Activated CD8-positive, alpha-beta memory T cell treated with anti-CD3 and anti-CD28 coated beads for 48 hours (primary cell): ENCODE measurements at places on chromosomes 3 and 15.

DNA sequence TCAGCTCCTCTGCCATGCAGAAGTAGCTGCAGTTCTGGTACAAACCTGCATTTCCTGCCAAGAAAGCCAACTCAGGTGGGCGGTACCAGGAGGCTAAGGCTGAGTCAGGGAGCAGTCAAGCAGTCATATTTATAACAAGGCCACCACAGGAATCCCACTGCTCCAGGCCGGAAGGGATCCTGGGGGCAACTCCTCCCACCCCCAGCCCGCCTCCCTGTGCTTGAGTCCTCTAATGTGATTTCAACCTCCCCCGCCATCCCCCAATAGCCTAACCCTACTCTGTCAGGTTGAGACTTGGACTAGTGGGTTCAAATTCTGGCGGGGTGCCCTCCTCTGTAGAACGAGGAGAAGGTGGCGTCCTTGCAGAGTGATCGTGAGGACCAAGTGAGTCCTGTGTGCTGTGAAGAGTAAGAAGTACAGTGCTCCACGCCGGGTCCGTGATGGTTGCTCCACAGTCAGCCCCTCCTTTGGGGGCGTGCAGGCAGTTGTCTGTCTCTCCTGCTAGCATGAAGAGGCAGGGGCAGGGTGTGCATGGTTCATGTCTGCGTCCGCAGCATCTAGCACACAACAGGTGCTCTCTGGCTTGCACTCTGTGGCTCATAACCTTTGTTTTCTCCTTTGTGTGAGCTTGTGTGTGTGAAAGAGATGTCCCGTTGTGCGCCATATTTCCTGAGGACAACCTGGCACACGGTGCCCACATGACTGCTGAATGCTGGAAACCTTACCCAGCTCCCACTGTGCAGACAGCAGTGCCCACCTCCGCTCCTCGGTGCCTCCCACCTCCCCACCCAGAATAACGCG, 78.3 kb downstream of the SMAD6 start:
- DNase-seq, result no peak

DNA sequence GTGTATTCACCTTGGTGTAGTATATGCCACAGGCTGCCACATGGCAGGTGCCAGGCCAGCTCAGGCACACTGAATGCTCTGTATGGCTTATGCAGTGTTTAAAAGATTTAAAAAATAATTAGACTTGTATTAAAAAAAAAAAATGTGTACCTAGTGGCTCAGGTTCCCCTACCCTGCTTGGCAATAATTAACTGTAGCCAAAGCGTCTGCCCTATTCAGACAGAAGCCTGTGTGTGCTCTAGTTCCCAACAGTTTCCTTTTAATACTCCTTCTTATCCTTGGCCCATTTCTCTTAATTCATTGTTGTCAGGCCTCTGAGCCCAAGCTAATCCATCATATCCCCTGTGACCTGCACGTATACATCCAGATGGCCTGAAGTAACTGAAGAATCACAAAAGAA, 752.2 kb upstream of the CFAP20DC start:
- DNase-seq, result no peak

- DNase-seq, result no peak
Measured at GRCh38 chr15:28003302-28004037, 95.6 kb downstream of the OCA2 start.

GRCh38 chr3:27089645-27090044, 279.5 kb downstream of the NEK10 start:
- DNase-seq, result no peak

- DNase-seq, result no peak
Measured at GRCh38 chr15:94327356-94327936, 96.1 kb downstream of the MCTP2 start.

- DNase-seq, result no peak
Measured at GRCh38 chr15:70426096-70426821, 328.5 kb upstream of the TLE3 start.

GRCh38 chr3:72186400-72186855, 401.5 kb upstream of the PROK2 start:
- DNase-seq, result no peak

- no peak for DNase-seq
Measured at GRCh38 chr3:43256714-43257461, 29.5 kb upstream of the SNRK start.

- no peak for DNase-seq
Measured at GRCh38 chr3:72452745-72453144, 395.5 kb downstream of the SHQ1 start.

- no peak for DNase-seq
Measured at GRCh38 chr3:186096290-186096689, 12.6 kb downstream of the ETV5 start.

GRCh38 chr3:158739661-158740060, 7.4 kb upstream of the RARRES1 start:
- no peak for DNase-seq

DNA sequence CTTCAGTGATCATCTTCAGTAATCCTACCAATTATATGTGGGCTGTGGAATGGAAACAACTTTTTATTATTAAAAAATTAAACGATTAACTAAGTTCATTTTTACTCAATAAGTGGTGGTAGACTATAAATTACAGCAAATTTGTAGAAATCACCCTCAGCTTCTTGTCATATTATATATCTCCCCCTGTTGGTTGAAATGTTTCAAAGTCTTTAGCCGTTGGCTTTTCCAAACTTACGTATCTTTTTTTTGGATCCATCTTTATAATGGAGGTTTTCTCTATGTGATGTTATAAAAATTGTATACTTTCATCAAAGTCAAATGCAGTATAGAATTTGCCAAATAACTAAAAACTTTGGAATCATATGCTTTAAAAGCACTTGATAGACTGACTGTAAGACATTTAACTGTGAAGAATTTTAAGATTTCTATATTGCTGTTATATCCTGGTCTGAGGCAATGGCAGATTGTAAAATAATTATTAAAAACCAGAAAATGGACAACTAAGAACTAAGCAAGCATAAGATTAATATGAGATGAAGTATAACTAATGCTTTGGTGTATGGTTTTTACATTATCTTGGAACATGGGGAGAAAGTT, 44.7 kb downstream of the ATP11B start:
- no peak for DNase-seq

DNA sequence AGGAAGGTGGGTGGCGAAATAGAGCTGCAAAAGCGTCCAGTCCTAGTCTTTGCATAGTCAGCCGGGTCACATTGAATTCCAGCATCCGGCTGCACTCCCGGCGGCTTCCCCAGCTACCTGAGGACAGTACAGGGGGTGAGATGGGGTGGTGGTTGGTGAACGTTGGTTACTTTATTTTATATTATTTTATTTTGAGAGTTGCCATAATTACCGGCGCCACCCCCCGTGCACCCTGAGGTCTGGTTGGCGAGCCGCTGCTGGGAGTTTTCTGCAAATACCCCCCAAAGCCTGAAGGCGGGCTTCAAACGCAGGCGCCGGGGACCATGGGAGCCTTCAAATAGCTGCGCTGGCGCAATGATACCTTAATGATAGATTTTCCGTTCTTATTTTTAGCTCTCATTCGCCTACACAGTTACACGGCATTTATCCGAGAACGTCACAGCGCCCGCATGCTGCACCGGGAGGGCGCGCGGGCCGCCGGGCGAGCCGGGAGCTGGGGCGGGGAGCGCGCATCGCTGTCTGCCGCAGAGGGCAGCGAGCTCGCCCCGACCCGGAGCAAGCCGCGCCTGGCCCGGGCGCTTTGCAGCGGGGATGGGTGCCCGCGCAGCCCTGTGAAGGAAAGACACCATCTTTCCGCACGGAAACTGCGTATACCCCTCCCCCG, 756 bp upstream of the RASGRF1 start:
- no peak for DNase-seq

GRCh38 chr3:51675201-51675611, 4.2 kb downstream of the TEX264 start:
- DNase-seq, result no peak

DNA sequence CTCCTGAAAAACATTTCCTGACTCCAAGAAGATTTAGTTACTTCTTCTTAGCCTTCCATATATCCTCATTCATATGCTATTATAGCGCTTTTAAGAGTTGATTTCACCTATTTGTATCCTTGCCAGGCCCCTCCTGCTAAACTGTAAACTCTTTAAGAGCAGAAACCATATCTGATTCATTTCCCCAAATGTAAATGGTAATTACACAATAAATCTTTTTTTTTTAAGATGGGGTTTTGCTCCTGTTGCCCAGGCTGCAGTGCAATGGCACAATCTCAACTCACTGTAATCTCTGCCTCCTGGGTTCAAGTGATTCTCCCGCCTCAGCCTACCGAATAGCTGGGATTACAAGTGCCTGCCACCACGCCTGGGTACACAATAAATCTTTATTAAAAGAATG, 4.5 kb downstream of the DLEC1 start:
- no peak for DNase-seq

DNA sequence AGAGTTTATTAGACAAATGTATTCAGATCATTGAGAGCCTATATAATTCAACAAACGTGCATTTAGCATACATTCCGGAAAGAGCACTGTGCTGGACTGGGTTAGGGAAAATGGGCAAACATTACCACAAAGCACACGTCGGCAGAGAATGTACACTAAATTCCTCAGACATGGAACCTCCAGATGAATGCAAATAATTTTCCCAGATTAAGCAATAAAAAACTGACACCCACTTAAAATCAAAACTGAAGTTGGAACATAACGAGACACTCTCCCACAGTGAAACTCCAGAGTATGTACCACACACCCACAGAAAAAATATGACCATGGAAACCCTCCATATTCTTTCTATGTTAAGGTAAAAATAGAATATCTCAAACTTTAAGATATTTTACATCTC, 4.8 kb downstream of the SECISBP2L start:
- DNase-seq, result no peak

DNA sequence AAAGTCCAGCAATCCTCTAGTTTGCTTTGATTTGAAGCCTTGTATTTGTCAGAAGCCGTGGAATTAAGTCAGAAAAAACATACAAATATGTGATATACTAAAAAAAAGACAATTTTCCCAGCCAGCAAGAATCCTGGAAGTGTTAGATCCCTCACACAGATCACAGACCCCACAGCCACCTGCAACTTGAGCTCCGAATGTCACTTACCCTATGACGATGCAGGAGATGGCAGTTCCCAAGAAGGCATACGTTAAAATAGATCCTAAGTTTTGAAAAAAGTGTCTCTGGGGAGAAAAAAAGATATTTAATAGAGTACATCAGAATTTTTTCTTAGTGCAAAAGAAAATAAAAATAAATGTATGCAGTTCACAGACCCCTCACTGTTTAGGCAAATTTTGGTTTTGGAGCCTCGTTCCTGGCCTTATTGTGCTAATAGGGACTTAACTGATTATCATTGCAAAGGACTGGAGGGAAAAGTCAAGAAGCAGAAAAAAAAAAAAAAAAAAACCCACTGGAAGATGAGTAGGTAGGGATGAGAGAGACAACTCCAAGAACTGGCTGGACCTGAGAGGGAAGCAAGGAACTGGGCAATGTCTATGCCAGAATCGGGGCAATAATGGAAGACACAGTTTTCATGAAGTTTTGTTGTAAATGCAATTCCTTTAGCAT, 53.3 kb downstream of the SLC9A9 start:
- no peak for DNase-seq

DNA sequence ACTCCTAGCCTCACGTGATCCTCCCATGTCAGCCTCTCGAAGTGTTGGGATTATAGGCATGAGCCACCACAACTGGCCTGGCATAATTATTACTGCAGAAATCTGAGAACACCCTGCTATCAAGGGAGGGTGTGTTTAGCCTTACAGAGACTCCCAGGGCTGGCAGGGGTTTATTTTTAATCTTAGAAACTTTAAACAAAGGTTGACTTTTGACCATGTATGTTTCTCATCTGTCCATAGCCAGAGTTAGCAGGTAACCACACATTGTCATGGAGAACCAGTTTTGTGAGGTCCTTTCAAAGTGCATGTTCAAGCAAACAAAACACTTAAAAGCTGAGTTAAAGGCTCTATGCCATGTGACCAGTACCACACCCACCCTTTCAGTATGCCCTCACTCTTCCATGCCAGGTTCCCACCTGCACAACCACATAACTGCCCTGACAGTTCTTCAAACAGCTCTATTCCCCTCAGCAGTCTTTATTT, 11.1 kb downstream of the SIAH2 start:
- DNase-seq, result no peak

DNA sequence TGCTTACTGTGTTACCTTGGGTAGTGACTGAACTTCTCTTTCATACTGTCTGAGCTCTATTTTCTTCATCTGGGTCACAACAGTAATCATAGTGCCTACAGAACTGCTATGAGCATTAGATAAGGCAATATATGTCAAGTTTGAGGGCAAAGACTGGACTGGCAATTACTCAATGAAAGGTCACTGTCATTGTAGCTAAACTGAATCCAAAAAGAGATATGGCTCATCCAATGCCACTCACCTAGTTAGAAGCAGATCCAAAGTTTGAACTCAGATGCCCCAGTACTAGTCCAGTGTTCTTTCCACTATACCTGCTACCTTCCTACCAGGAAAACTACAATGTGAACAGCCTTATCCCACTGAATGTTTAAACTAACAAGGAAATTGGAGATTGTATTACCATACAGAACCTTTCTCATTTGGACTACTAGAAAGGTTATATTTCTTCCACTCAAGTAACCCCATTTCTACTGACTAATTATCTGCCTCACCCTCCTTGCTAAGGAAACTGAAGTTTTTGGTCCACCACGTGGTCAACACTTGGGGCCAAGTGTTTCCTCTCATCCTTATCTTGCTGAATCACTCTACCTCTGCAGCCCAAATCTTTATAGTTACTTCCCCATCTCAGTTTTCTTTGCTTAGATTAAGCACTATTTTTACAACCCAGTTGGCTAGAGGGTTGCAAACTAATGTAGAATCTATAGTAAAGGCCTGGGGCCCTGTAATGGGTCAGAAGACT, 202.3 kb upstream of the LPP start:
- no peak for DNase-seq

- no peak for DNase-seq
Measured at GRCh38 chr3:167814441-167814951, 79.0 kb downstream of the SERPINI1 start.

- DNase-seq, result no peak
Measured at GRCh38 chr3:53836084-53836872, 9.9 kb downstream of the CHDH start.

DNA sequence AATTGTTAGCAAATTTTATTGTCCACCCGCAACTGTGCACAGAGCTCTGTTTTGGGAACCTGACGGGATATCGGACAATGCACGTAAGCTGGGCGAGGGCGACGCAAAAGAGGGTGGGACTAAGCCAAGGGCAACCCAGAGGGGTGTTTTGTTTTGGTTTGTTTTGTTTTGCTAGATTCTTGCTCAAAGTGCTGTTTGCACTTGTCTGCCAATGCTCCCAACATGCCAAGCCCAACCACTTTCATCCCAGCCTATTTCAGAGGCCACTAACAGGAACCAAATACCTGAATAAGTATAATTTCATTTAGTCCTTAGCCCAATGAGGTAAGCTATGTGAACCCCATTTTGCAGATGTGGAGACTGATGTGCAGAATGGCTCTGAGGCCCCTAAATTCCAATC, 9.7 kb upstream of the CMTM7 start:
- no peak for DNase-seq

GRCh38 chr3:61520966-61521628, 40.3 kb upstream of the PTPRG start:
- DNase-seq, result no peak

- DNase-seq, result no peak
Measured at GRCh38 chr15:32106401-32107381, 76.4 kb downstream of the CHRNA7 start.

GRCh38 chr3:156474560-156475389, 80.1 kb downstream of the SSR3 start:
- no peak for DNase-seq
